CD4-positive, alpha-beta T cell treated with Interleukin-6 at 100 ng/mL for 8 hours (primary cell): ENCODE measurements at places on chromosomes 6 and 20.

DNA sequence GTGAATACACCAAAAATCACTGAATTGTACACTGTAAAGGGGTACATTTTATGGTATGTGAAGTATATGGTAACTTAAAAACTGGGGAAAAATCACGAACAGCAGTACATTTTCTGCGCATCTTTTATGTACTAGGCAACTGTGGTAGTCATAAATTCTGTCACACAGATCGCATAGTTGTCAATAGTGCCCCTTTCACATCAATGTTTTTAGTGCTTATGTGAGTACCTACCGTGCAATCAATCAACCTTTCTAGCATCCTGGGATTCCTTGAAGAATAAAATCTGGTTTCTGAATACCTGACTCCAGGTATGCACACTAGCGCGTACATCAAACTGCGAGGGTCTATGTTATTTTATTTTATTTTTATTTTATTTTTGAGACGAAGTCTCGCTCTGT is 637 bp upstream of the RPF2 start:
- DNase-seq = no peak

GRCh38 chr6:43803783-43804549 is 34.0 kb downstream of the VEGFA start:
- DNase-seq = no peak

DNA sequence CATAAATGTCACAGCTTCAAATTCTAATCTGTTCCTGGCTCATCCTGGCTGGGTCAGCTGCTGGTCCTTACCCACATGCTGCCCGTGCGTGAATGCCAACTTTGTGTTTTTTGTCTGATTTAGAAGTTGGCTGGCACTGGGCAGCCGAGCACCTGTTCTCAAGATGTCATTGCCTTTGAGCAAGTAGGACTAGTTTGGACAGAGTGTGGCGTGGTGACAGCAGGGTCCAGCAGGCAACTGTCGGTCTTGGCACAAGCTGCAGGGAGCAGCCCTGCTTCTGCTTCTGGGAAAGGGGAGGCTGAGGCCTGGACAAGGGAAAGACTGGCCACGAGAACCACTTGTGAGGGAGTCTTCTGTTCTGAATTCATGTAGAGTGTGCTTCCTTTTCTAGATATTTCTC is 26.4 kb upstream of the ADRM1 start:
- no peak for DNase-seq

DNA sequence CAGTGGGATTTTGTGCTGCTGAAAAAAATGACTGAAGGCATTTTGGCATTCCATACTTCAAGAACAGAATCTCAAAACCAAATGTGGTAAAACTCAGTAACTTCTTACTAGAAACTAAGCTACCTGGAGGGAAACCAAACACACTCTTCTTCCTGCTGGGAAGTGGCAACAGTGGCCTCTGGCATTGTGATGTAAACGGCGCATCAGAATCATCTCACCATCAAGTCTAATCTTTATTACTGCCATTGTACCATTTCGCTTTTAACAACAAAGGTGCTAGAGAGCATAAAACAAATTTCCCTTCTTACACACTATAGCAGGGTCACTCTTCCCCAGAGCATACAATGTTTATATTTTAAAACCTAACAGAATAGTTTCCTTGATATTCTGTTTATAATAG is 101.6 kb upstream of the CEP162 start:
- no peak for DNase-seq

GRCh38 chr6:7630792-7631191 is 40.8 kb downstream of the SNRNP48 start:
- no peak for DNase-seq

DNA sequence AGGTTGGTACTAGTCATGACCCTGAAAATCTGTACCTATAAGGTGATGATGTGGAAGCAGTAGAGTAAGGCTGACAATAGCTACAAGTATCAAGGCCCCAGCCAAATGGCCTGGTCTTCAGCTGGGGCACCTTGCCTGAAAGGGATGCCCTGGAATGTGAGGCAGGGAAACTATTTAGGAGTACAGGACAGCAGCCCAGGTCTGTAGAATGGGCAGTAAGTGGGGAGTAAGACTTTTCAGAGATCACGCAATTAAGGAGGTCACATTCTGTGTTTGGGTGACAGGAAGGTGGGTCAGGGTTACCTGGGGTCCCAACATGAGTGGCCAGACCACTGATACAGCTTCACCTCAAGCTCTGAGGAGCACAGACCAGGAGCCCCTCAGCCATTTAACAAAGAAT is 9.4 kb downstream of the SLC35F1 start:
- DNase-seq = no peak

DNA sequence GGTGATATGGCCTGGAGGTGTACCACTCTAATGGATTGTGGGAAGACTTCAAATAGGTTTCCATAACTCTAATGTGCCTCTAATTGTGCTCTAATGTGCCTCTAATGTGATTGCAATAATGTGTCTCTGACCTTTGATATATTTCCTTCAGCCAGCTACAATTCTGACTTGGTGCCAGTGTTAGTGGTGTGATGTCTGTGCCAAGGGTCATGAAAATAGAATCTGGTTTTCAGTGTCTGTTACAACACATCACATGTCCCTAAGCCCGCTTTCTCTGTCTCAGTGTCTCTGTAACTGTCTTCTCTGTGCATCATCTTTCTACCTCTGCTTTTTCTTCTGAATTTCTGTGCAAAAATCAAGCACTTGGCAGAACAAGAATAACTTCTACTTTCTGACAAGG is 77.2 kb upstream of the ECI2 start:
- DNase-seq = no peak

- no peak for DNase-seq
These were observed 4.4 kb downstream of the ENPP4 start for GRCh38 chr6:46134216-46134615.

DNA sequence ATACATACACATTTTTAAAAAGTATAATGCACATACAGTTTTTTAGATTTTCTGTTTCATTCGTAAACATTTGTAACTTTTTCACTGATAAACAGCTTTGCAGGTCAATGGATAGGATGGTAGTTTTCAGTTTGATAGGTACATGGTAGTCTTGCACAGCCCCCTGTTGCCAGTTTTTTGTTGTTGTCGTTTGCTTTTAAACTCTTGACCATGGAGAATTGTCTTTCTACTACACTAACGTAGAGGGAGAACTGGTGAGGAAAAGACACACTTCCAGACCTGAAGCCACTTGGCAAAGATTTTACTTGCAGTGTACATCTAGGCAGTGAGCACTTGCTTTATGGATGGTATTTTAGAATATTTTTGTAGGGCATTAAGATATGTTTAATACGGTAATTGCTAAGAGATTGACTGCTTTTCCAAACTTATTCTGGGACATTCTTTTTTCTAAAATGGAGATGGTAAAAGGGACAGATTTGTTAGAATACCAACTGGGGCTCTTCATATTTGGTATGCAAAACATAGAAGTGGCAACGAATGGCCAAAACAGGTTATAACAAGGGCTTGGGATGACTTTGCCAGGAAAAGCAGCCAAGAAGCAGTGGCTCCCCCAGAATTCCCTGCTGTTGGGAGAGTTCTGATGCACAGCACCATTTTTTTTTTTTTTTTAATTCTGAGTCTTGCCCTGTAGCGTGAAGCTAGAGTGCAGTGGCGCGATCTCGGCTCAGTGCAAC is 1.5 kb downstream of the PYGB start:
- no peak for DNase-seq

GRCh38 chr6:135353113-135353512 is 144.4 kb downstream of the AHI1 start:
- no peak for DNase-seq

DNA sequence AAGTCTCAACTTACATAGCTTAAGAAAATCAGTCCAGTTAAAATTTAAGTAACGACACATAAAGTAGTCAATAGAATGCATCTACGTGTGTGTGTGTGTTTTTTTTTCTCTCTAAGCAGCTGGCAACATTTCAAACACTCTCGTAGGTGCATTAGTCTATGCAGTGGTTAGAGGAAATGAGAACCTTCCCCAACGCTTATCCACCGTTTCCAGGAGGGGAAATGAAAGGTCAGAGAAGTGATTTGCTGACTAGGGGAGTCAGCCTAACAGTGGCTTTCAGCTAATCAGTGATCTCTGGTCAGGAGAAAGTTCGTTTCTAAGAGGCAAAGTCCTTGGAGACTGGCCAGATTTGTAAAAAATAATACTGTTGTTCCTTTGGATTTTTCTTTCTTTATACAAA is 806.6 kb downstream of the C6orf118 start:
- no peak for DNase-seq

DNA sequence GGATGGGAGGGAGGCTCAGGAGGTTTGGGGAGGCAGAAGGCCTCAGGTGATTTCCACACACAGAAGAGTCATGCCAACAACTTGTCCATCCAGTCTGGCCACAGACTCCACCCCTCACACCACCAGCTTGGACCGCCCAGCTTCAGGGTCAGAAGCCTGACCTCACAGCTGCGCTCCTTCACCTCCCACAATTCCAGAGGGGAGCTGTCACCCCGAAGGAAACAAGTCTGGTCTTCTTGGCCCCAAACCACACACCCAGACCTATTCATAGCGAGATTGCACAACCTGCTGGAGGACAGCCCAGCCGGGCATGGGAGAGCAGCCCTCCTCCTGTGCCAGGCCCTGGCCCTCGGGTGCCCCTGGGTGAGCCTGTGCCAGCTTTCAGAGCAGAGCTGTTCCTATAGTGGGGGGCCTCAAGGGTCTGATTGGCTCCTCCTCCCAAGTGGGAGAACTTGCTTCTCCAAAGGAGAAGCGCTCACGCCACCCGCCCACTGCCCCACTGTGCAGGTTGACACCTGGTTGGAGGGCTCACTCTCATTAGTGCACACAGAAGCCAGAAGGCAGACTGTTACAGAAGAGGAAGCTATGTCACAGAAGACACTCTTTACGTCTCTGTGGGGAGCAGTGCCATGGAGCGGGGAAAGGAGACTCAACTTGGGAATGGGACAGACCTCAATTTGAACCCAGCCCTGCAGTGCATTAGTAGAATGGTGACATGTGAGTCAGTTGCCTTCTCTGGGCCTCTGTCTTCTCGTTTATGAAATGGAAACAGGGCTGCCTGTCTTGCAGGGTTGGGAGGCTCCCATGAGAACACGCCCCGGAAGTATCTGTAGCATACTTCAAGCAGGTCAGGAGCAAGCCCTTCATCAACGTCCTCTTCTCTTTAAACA is 128.8 kb downstream of the FOXO3 start:
- no peak for DNase-seq
